ENCODE measurements at places on chromosomes 2 and 18. TPM values are rescaled to one million over a fixed set of nuclear protein-coding genes. Genes with fewer than 3 reads are reported as not detected.

The CD8B gene
- 71.2 TPM for total RNA-seq

The DUSP28 gene
- total RNA-seq: 7.3 TPM

The LIPG gene
- total RNA-seq: 0.12 TPM

The PTMA gene
- total RNA-seq: 1,057 TPM

The SLC23A3 gene
- total RNA-seq: 3.1 TPM

The DSC3 gene
- total RNA-seq: not detected

The DSG4 gene
- total RNA-seq: not detected

The EGR4 gene
- total RNA-seq: 1.6 TPM

The GKN2 gene
- total RNA-seq: not detected

The MBD2 gene
- total RNA-seq: 206 TPM

The KIDINS220 gene
- 31.4 TPM for total RNA-seq

The UGT1A10 gene
- not detected for total RNA-seq

The ERICH2 gene
- total RNA-seq: 0.46 TPM

The MFSD6 gene
- 51.9 TPM for total RNA-seq

Data from activated T-cell treated with anti-CD3 and anti-CD28 coated beads, Interleukin-2, amount 50 U/mL, for 72 hours (primary cell).